Inflammatory macrophage treated with lipopolysaccharide for 1 hour (primary cell): ENCODE measurements at places on chromosomes 5 and 9.

- no peak for DNase-seq
Observed at GRCh38 chr9:91220021-91220420, 141.7 kb downstream of the AUH start.

DNA sequence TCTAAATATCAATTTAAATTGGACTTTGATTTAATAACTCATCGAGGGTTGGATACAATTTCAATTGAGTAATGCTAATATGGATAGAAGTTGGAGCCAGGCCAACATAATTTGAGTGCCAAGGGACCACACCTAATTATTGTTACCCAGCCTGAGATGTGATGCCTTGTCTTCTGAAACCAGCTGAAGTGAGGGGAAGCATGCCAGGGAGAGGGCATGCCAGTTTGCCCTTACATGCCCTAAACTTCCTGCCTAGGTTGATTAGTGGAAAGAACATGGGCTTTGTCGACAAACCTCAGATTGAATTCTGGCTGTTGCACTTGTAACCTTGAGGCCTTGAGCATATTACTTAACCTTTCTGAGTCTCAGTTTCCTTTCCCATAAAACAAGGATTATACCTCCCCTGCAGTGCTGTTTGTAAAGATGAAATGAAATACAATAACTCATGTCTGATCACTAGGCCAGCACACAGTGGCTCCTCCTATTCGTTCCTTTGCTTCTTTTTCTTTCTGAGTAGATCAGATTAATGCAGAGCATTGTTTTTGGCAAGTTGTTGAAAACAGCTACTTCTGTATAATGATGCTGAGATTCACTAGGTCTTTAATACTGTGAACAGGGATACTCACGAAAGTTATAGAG is 412.8 kb downstream of the TLE4 start:
- DNase-seq = no peak

DNA sequence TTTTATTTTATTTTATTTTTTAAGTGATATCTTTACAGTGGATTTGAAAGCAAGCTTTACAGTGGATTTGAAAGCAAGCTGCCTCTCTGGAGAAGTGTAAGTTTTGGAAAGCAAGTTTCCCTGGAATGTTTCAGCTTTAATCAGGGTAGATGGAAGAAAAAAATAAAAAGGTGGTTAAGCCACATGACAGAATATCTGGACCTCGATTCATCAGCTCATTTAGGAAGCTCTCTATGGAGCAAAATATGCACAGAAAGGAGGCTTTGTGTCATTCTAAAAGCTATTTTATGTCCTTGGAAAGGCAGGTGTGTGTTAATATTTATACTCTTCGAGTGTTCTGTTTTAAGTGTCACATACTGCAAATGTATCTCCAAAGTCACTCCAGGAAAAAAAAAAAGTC is 409.2 kb upstream of the KLF4 start:
- no peak for DNase-seq

DNA sequence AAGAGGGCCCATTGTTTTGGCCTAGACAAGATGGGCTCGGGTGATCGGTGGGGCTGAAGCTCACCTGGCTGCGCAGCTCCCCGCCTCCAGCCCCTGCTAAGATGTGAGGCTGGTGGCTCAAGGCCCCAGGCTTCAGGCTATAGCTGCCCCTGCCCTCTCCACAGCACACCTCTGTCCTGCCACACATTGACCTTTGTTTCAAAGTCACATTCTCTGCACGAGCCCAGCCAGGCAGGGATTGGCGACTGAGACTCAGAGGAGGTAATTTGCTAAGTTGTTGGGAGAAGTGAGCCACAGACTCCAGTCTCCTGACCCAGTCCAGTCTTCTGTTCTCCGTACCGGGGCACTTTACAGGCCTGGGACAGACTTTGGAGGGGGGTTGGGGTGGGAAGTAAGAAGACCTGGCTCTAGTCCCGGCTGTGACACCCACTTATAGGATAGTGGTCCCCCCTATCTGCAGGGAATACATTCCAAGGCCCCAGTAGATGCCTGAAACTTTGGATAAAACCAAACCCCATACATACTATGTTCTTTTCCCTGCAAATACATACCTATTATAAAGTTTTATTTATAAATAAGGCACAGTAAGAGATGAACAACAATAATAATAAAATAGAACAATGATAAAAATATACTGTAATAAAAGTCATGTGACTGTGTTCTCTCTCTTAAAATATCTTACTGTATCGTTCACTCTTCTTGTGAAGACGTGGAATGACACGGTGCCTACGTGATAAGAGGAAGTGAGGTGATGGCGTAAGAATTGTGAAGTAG is 13.3 kb downstream of the PDGFRB start:
- no peak for DNase-seq

DNA sequence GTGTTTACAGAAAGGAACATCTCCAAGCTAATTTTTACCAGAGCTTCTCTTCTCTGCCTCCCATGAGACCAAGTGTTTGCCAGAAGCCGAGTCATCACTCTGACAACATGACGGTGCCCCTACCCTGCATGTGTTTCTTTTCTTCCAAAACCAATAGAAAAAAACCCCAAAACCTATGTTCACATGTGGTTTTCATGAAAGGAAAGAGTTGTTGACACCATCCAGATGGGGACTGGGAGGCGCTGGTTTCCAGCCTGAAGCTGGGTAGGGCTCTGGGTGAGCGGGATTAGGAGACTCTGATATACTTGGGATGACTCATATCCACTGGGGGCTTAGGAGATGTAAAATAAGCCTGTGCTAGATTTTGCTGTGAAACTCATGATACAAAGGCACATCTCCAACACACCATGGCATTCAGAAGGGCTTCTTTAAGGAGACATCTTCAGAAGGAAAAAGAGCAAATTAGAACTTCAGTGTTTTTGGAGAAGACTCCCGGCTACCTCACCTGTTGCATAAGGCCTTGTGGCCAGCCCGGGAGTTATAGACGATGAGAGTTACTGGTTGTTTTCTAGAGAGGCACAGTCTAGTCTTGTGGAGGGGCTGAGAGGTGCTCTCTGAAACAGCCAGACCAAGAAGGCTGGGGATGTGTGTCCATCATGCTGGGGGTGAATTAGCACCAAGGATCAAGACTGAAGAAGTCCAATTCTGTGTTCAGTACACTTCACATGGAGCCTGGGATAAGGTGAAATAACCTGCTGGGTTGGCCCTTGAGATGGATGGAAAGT is 108.9 kb upstream of the LHFPL2 start:
- DNase-seq = no peak

GRCh38 chr9:134190232-134191121 is 26.1 kb upstream of the RNU6ATAC start:
- DNase-seq = no peak

DNA sequence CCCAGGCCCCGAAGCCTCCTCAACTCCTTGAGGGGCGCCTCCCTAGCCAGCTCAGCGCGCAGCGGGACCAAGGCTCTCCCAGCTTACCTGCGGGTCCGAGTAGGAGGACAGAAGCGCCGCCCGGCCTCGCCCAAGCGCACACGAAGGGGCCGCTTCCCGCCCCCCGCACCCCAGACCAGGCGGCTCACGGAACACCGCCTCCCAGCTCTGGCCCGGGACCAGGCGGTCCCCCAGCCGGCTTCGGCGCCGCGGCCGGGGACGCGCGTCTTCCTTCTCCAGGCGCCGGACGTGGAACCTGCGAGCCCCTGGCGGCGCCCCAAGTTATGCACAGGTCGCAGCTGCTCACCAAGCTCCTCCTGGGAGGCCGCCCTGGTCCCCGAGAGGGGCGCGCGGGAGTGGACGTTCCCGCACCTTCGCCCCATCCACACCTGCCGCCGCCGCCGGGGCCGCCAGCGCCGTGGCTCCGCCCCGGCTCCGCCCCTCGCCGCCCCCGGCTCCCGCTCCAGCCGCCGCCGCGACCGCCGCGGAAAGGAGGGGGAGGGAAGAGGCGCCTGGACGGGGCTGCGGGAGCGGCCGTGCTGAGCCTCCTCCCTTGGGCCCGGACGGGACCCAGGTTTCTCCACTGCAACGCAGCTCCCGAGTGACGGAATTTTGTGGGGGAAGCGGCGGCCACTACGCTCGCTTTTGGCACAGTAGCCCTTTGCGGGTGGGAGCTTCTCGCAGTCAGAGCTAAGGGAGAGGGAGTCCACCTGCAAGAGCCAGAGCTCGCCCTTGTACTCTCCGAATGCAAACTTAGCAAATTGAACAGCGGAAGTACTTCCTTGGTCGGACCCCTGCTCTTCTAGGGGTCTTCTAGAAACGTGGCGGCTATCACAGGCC is 77.5 kb upstream of the IFNE start:
- no peak for DNase-seq

- no peak for DNase-seq
Observed at GRCh38 chr9:129561594-129562281, 59.2 kb downstream of the C9orf50 start.

- no peak for DNase-seq
Observed at GRCh38 chr5:54887663-54888062, 97.7 kb downstream of the ESM1 start.

GRCh38 chr5:143186623-143187022 is 216.9 kb downstream of the NR3C1 start:
- DNase-seq = no peak

- no peak for DNase-seq
Observed at GRCh38 chr5:2738156-2738699, 13.2 kb downstream of the IRX2 start.

GRCh38 chr5:54669285-54669684 is 151.7 kb downstream of the SNX18 start:
- peak; percentile 85 for DNase-seq

GRCh38 chr5:52269859-52270258 is 517.9 kb upstream of the ITGA1 start:
- no peak for DNase-seq

- DNase-seq = no peak
Observed at GRCh38 chr5:95895771-95896170, 65.9 kb downstream of the ELL2 start.

GRCh38 chr5:131081374-131081773 is 83.7 kb downstream of the HINT1 start:
- DNase-seq = no peak

DNA sequence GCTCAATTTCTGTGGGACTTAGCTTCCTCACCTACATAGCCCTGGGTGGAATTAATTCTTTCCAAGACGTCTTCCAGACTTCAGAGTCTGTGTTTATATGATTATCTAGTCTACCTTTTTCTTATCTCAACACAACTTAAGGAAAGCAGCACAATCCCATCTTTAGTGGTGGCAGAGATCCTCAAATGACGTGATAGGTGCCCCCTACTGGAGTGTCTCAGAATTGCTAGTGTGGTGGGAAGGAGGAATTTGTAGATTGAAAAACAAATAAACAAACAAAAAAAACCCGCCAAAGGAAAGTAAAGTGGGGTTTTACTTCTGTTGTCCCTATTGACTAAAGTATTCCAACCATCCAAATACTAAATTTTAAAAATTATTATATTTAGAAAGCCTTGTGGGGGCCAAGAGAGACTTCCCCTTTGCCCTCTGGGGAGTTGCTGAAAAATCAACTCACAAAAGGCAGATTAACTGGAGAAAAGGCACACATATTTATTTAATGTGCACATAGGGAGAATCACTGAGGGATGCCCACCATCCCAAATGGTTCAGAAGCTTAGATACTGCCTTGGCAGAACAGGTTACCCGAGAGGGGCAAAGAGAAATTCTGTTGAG is 283.3 kb downstream of the TMEM167A start:
- DNase-seq = peak; percentile 43

GRCh38 chr5:169079697-169080096 is 221.2 kb downstream of the SLIT3 start:
- no peak for DNase-seq

- DNase-seq = peak; percentile 3
Observed at GRCh38 chr9:112971415-112971814, 40.6 kb downstream of the ZNF883 start.

DNA sequence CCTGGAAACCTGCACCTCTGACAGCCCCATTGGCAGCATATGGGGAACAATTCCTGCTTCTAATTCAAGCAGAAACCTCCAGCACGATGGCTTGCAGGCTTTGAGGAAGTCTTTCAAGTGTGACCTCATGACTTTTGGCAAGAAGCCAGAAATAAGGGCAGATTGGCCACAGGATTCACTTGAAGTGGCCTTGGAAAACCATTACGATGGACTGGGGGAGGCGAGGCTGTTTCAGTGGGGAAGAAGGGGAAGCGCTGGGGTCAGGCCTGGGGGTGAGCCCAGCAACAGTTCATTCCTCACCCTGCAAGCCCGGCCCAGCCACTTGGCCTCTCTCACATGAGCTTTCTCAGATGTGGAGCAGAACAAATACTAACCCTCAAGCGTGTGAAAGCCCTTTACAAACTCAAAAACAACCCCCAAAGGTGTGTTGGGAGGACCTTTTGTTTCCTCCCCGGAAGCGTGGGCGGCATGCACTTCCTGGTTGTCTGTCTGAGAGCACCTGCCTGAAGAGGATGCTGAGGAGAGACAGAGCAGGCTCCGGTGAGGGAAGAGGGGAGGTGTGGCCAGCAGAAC is 26.9 kb upstream of the EEIG1 start:
- peak; percentile 96 for DNase-seq

DNA sequence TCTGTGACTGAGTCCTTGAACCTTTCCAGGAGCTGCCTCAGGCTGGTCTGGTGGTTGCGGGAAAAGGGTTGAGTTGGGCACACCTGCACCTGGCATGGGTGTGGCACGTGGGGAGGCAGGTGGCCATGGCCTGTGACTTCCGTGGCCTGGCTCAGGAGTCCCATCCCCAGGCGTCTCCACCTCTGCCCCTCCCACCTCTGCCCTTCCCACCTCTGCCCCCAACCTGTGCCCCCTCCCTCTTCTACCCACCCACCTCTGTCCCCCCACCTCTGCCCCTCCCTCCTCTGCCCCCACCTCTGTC is 1.9 kb upstream of the QRFP start:
- DNase-seq = no peak

DNA sequence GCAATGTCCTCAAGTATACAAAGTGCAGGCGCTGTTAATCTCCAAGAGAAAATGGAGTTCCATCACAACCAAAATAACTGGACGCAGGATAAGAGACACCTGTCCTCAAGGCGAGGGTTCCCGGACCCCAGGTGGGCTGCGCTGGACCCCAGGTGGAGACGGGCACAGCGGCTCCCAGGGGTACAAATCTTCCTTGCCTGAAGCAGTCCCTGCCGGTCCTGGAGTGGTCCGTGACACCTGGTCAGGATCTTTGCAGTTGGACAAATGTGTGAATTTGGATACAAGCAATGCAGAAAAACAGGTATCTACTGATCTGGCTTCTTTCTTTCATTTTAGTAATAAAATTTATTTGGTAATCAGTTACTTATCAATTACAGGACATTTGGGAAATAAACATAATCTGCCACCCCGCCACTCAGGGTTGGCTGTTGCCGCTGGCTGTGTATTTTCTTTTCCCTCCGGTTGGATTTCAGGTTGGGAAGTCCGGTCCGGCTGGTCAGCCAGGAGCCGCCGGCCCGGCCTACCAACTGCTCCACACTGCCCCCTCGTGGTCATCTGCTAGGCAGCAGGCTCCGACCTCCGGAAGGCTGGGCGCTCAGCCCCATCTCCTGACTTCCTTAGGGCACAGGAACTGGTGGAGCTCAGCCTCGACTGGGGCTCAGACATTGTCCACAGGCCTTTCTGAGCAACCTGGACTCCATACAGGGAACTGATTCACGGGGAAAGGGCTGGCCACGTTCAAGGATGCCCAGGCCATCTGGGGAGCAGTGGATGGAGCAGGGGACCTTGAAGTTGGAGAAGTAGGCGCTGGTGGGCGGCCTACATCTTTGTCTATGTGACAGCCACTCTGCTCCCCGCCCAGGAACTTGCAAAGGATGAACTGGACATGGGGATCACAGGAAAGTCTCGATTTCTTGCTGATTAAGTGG is 43.4 kb downstream of the NXNL2 start:
- peak; percentile 56 for DNase-seq

GRCh38 chr9:112274600-112274999 is 58.8 kb downstream of the PTBP3 start:
- DNase-seq = no peak

GRCh38 chr9:134852906-134853654 is 27.5 kb upstream of the FCN2 start:
- no peak for DNase-seq

- DNase-seq = no peak
Observed at GRCh38 chr5:53362521-53362941, 117.9 kb upstream of the FST start.

- DNase-seq = no peak
Observed at GRCh38 chr5:9766581-9766980, 136.4 kb upstream of the TAS2R1 start.
